Endothelial cell of umbilical vein (primary cell): ENCODE measurements at places on chromosomes 1 and 21. TPM values are rescaled to one million over a fixed set of nuclear protein-coding genes. Genes with fewer than 3 reads are reported as not detected.

PPM1J gene
- 1.7 and 2.4 TPM in 2 replicates for total RNA-seq

SIPA1L2 gene
- total RNA-seq = 12.8 and 14.2 TPM in 2 replicates

CLEC20A gene
- not detected in 2 replicates for total RNA-seq

PLA2G2A gene
- not detected in 2 replicates for total RNA-seq

BRDT gene
- total RNA-seq = not detected in 2 replicates

C1orf141 gene
- not detected in 2 replicates for total RNA-seq

ACTL8 gene
- not detected in 2 replicates for total RNA-seq

LRRC38 gene
- total RNA-seq = not detected in 2 replicates

BMP8B gene
- 0.07 TPM in 1 of 2 replicates, not detected in the other for total RNA-seq

DNA sequence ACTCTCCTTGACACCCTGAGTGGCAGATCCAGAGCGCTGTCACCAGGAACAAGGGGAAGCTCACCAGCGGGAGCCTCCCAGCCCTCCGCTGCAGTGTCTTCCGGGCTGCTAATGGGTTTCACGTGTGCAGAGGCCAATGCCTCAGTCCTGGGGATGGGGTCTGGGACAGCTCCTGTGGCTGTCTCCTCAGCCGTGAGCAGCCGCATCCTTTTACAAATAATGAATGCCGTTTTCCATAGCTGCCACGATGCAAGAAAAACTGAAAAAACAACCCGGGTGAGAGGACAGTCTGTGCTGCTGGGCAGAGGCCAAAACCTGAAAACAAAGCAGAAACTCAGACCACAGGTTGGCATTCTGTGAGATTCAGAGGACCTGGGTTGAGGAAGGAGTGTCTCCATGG lies 212.2 kb upstream of the RAB4A start:
- no peak overlapping the region for H3K27ac ChIP-seq
- H3K4me1 ChIP-seq = peaks cover 15% of the 10 kb centered on the region
- H3K27me3 ChIP-seq = no peaks in the 10 kb centered on the region
- no peaks in the 10 kb centered on the region for H3K36me3 ChIP-seq

DNA sequence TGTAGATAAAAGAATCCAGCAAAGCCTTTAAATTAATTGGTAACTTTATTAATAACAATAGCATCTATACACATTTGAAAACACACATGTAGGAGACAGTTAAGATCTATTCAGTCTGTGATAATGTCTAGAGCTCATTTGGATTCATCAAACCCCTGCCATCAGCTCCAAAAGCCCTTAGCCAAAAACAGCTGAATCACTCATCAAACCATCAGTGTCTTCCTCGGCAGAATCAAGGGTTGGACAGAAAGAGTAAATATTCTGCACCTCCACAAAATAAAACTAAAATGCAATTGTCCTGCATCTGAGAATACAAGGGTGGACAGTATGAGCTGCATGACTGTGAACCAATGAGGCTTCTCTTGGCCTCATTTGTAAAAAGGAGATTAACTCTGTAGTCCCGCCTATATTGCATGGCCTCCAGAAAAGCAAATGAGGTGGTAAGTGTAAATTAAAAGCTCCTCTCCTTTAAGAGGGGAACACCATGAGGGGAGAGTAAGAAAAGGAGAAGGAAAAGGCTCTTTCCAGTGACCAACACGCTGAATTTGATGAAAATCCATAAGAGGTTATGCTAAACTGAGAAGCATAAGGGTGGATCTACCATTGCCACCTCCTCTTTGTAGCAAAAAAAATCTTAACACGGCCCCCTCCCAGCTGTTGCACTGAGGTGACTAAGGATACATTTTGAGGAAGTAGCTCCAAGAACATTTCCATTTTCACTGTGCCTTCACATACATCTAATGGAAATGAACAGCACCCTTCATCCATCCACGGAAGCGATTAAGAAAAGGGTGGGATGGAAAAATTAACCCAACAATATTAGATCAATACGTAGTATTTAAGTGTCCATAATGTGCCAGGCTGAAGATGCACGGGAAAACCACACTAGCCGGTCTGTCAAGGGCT lies 14.7 kb upstream of the BOLA1 start:
- no peaks in the 10 kb centered on the region for H3K36me3 ChIP-seq
- H3K27me3 ChIP-seq = no peaks in the 10 kb centered on the region
- no peak overlapping the region for H3K4me3 ChIP-seq
- H3K4me1 ChIP-seq = peaks cover 16% of the 10 kb centered on the region
- DNase-seq = no peak
- H3K27ac ChIP-seq = peak overlapping the region; percentile 90

- no peaks in the 10 kb centered on the region for H3K27me3 ChIP-seq
- H3K27ac ChIP-seq = no peak overlapping the region
Observed at GRCh38 chr1:68074472-68074871, 24.0 kb upstream of the DIRAS3 start.

DNA sequence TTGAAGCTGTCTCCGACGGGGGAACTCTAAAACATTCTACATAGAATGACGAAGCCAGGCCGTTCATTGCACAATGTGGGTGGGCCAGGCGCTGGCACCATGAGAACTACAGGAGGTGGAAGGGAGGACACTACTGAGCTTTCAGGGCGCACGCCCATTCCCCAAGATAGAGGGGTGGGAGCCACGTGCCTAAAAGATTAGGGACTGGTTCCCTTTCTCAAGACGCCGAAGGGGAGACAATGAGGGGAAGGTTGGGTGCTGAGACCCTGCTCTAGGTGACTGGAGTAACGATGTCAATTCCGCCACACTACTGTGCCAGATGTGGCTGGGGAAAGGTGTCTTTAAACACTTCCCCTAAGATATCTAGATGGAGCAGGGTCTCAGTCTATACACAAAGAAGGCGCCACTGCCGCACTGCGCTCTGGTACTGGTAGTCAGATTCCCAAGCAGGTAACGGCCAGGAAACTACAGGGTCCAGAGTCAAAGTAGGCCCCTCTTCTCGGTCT lies 782 bp downstream of the CSDE1 start:
- no peaks in the 10 kb centered on the region for H3K36me3 ChIP-seq
- H3K4me3 ChIP-seq = peak overlapping the region; percentile 75
- H3K4me1 ChIP-seq = peaks cover 28% of the 10 kb centered on the region
- no peaks in the 10 kb centered on the region for H3K27me3 ChIP-seq

- no peak overlapping the region for H3K4me3 ChIP-seq
- H3K27ac ChIP-seq = no peak overlapping the region
- no peak for DNase-seq
- H3K36me3 ChIP-seq = no peaks in the 10 kb centered on the region
- no peaks in the 10 kb centered on the region for H3K27me3 ChIP-seq
Observed at GRCh38 chr1:1926886-1927660, 8.0 kb upstream of the TMEM52 start.

DNA sequence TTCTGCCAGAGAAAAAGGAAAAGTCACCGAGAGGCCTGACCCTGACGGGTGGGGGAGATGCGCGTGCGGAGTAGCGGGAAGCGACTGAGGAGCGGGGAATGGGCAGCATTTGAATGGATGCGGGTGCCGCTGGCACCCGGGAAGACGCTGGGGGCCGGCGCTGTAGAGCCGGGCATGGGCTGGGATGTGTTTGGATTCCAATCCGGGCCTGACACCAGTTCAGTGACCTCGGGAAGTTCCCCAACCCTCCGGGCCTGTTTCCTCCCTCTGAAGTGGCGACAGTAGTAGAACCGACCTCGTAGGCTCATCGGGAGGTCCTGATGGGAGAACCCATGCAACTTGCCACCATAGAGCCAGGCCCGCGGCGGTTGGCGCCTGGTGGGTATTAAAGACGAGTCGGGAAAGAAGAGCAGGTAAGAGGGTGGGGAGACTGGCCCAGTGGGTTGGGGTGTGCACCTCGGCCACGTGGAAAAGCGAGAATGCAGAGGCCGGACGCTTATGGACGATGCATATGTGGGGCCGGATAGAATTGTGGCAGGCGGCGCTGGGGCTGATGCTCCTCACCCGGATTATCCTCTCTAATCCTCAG lies 642 bp upstream of the SLC16A1 start:
- no peaks in the 10 kb centered on the region for H3K27me3 ChIP-seq
- H3K4me3 ChIP-seq = peak overlapping the region; percentile 97

- no peaks in the 10 kb centered on the region for H3K4me1 ChIP-seq
- no peaks in the 10 kb centered on the region for H3K36me3 ChIP-seq
- H3K4me3 ChIP-seq = no peak overlapping the region
- no peak overlapping the region for H3K27ac ChIP-seq
- DNase-seq = peak; percentile 7
- H3K27me3 ChIP-seq = no peaks in the 10 kb centered on the region
Observed at GRCh38 chr1:236904892-236905741, 99.1 kb downstream of the MT1HL1 start.

DNA sequence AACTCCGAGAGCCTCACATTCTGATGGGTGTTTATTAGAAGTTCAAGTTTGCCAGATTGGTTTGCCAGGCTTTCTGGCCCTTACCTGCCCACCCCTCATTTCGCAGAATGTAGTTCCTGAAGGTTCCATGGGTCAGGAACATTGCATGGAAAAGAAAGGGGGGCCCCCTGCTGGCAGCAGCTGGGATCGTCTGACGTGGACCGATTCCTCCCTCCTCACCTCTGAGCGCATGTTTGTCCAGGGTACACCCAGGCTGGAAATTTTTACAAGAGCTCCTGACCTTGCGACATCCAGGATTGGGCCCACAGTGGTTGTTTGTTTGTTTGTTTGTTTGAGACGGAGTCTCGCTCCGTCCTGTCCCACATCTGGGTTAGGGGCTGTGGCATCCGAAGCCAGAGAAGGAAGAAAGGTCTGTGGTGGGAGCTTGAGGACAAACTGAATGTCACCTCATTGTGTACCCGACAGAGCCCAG lies 126.0 kb upstream of the TMEM51 start:
- H3K27ac ChIP-seq = no peak overlapping the region
- H3K27me3 ChIP-seq = no peaks in the 10 kb centered on the region
- DNase-seq = peak; percentile 62
- H3K4me1 ChIP-seq = peaks cover 5% of the 10 kb centered on the region
- H3K36me3 ChIP-seq = no peaks in the 10 kb centered on the region

DNA sequence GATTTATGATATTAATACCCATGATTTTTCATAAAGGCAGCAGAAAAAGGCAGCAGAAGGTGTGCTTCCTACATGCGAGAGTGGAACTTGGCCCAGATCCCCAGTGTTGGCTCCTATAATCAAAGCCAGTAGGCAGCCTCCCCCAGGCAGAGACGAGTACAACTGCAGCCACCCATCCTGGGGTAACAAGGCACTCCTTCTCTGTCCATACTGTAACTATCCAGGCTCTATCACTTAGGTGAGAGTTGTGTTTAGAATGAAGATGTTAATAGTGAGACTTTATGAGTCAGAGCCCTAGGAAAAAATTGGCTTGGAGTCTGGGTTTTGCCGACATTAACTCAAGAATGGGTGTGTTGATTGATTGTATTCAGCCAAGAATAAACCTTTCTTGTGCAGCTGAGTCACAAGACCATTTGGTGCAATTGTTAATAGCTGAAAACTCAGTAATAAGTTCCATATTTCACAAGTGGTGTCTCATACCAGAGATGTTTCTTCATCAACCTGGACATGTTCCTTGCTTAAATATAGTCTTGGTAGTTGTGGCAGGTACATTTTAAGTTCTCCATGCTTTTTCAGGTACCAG lies 322.3 kb downstream of the DUSP10 start:
- no peaks in the 10 kb centered on the region for H3K27me3 ChIP-seq
- H3K4me3 ChIP-seq = no peak overlapping the region
- peak; percentile 60 for DNase-seq
- no peak overlapping the region for H3K27ac ChIP-seq
- peaks cover 24% of the 10 kb centered on the region for H3K4me1 ChIP-seq

DNA sequence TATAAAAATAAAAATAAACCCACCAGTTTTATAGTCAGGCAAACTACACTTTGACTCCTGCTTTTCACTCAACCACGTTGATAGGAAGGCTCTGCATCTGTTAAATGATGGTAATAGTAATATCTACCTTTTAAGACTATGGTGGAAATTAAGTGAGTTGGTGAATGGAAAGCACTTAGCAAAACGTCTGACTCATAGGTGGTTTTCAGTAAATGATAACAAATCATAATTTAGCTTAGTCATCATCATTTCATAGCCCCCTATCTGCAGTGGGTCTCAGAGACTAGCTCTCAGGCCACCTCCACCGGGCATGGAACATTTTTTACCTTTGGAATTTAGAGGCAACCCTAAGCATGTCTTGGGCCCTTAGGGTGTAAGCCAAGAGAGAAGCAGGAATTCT lies 160.0 kb downstream of the PDE4B start:
- peak; percentile 42 for DNase-seq
- no peaks in the 10 kb centered on the region for H3K36me3 ChIP-seq
- peaks cover 17% of the 10 kb centered on the region for H3K4me1 ChIP-seq
- H3K27me3 ChIP-seq = no peaks in the 10 kb centered on the region
- H3K27ac ChIP-seq = peak overlapping the region; percentile 67

DNA sequence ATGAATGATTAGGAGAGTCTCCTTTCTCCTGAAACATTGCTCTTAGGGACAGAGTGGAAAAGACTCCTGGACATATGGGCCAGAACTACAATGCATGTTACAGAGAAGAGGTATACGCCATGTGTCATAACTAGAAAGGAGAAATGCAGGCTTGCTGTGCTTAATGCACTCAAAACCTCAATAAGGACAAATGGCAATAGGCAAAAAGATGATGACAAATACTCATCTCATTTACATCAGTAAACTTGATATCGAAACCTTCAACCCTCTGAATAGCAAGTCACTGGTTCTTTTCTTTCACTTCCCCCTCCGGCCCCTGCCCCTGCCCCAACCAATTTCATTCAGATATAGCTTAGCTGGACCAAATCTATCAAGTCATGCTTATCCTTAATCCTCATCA lies 1.9 kb upstream of the GPR88 start:
- no peaks in the 10 kb centered on the region for H3K27me3 ChIP-seq
- DNase-seq = no peak
- H3K4me3 ChIP-seq = no peak overlapping the region

DNA sequence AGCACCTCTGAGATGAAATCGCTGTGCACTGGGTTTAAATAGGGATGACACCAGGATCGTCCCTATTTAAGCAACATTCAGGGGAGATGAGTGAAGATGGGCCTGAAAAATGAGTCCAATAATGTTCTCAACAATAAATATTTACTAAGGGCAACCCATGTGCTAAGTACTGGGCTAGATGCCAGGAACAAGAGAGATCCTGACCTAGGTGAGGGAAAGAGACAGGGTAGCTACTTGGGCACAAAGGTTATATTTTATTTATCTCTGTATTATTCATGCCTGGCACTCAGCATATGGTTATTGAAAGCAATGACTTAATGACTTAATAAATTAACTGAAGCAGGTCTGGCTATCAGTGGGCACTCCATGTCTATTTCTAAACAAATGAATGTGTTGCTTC lies 27.4 kb upstream of the AVPR1B start:
- no peaks in the 10 kb centered on the region for H3K4me1 ChIP-seq
- H3K4me3 ChIP-seq = no peak overlapping the region
- no peak overlapping the region for H3K27ac ChIP-seq
- H3K36me3 ChIP-seq = no peaks in the 10 kb centered on the region
- H3K27me3 ChIP-seq = peaks cover 35% of the 10 kb centered on the region

DNA sequence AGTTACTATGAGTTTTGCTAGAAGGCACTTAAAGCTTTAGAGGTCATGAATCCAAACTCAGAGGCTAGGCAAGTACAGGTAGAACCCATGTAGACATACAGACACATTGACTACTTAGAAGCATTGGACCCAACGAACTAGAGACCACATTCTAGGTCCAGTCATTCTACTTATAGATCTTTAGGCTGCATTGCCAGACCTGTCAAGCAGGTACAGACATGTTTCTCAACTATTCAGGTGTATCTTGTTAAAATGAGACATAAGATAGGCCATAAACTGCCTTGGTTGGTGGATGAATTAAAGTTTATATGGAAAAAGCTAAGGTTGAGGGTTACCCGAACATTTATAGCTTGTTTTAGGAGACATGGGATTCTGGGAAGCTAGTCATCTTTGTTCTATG lies 6.5 kb downstream of the ZP4 start:
- H3K36me3 ChIP-seq = no peaks in the 10 kb centered on the region
- no peak for DNase-seq
- no peaks in the 10 kb centered on the region for H3K4me1 ChIP-seq
- no peaks in the 10 kb centered on the region for H3K27me3 ChIP-seq
